NCI-H526 treated with DMSO at 0.1 percent for 48 hours (cell line): ENCODE measurements at places on chromosomes 6 and 20.

DNA sequence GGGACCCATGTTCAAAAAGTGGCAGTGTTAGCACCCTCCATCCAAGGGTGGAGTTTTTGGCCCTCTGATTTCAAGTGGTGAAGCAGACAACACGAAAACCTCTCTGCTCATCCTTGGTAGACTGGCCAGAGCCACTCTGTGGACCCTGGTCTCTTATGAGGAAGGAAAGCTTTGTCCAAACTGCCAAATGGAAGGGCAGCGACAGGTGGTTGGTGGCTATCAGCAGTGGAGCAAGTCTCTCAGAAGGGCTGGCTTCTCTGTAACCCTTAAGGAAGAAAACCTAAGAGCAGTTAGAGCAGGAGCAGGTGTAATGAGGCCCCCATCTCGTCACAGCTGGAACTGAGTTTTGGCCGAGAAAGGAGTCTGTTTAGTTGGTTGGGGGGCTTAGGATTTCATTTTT lies 155.8 kb downstream of the SLC16A10 start:
- no peak for DNase-seq

DNA sequence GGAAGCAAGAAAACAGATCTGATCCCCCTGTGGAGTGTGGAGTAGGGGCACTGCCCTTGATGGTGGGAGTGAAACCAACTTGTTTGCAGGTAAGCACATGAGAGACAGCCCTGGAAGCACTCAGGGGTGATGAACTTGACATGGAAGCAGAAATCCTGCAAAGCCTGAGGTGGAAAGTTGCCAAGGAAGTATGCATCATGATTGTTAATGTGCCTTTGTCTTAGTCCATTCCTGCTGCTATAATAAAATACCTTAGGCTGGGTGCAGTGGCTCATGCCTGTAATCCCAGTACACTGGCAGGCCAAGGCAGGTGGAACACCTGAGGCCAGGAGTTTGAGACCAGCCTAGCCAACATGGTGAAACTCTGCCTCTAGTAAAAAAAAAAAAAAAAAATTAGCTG lies 40.2 kb upstream of the IFNGR1 start:
- DNase-seq: no peak

GRCh38 chr6:140320081-140321080 lies 945.9 kb upstream of the CITED2 start:
- DNase-seq: no peak

GRCh38 chr6:170155464-170156196 lies 135.2 kb downstream of the DLL1 start:
- DNase-seq: no peak

DNA sequence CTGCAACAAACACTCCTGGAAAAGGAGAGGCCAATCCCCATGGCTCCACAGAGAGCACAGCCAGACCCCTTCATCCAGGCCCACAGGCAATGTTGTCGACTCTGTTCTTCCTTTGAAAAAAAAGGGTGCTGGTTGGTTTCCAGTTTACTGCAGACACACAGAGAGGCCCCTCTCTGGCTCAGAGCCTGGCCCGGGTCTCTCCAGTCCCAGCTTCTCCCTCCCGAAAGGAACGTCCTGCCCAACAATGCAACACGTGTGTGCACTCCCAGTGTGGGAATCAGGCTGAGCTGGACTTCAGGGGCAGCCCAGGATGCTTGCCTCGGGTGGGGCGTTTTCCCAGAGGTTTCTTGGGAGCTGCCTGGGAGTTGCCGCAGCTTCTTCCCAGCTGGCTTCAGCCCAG lies 4.5 kb upstream of the NKAIN4 start:
- DNase-seq: no peak

GRCh38 chr20:39264506-39265172 lies 302.5 kb downstream of the DHX35 start:
- peak; percentile 54 for DNase-seq

DNA sequence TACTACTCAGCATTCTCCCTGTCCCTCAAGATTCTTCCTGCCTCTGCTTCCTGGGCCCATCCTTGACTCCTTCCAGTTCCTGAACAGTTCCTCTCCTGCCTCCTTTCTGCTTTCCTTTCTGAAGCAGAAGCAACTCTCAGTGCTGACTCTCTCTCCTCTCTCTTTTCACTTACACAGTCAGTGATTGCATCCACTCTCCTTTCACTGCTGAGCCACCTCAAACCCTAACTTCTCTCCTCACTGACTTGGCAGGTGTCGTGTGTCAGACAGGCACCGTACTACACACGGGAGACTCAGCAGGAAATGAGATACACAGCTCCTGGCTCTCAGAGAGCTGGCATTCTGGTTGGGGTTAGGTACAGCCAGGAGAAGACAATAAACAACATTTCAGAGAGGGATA lies 5.6 kb downstream of the ABHD16A start:
- DNase-seq: no peak
